ENCODE measurements at places on chromosomes 3 and 15.

DNA sequence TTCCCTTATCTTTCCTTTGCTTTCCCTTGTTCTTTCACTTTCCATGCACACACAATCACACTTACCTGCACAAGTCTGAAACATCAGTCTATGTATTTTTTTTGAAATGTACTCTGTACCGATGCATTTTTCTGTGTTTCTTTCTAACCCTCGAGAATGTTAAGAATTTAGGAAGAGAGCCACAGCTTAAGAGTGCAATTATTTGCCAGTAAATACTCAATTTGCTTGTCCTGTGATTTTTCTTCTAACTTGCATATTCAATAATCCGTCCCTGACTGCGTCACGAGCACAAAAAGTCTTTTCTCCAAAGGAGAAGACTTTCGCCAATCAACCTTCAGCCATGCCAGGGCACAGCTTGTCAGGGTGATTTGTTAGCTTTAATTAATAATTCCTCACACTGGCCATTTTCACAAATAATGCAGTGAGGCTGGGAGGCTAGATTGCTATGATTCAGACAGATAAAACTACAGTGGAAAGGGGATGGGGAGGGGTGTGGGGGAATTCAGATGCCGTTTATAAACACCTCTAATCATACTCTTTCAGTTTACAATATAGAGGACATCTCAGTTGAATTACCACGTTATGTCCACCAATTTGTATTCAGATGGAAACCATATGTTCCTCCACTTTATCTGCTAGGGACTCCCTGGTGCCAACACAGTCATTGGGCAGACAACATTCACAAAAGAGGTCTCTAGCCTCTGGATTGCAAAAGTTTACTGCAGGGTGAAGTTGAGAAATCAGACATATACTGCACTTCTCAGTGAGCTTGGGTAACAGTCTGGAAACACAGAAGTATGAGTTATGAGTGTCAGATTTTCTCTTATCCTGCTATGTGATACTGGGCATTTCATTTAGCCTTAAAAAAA lies 388.0 kb downstream of the ZBTB20 start:
- DNase-seq, result peak; percentile 85

DNA sequence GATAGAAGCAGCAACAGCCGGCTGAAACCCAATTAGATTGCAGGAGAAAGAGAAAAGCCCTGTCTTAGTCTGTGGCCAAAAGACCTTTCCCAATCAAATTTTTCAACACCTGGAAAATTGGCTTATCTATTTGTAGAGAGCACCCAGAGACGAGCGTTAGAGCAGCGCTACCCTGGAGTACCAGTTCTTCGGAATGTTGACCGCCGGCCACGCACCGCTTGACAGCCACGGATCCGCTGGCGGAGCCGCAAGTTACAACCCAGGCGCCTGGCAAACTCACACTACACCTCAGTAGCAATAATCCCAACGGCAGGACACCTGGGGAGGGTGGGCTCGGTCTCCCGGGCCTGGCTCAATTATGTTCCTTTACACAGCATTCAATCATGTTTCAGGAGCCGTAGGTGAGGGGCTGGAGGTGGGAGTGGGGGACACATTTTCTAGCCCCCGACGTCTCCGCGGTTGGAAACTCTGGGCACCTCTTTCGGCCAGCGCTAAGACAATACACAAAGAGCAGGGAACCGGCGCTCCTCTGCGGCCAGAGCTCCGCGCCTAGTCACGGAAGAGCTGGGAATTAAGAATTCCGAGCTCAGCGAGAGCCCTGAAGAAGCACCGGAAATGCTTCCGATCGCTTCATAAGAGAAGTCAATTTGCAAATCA lies 1.2 kb downstream of the MB21D2 start:
- peak; percentile 59 for DNase-seq

DNA sequence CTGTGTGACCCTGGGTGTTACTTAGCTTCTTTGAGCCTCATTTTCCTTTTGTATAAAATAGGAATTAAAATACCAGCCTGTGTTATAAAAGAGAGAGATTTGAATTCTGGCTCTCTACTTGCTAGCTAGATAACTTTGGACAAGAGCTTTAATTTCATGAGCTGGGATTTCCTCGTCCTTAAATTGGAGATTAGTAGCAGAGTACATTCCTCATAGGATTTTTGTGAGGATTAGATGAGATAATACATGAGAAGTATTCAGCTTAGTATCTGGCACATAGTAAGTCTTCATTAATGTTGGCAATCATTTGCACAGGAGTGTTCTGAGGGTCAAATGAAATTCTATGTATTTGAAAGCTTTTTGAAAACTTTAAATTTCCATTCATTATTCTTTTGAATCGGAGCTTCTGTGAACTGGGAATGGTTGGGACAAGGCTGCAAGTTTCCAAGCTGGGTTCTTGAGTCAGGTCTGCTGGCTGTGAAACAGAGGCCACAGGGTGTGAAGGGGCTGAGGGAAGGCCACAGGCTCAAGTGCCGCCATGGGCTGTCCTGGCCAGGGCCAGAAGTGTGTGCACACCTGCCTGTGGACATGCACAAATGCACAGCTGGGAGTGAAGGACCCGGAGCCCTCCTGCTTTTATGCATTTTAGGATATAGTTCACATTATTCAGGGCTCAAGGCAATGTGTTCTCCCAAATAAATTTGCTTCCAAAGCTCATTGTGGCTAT lies 17.2 kb downstream of the ALPK3 start:
- DNase-seq, result no peak

GRCh38 chr3:69330891-69331400 lies 54.9 kb downstream of the FRMD4B start:
- no peak for DNase-seq

GRCh38 chr15:42085236-42085605 lies 9.1 kb downstream of the PLA2G4D start:
- DNase-seq, result no peak

DNA sequence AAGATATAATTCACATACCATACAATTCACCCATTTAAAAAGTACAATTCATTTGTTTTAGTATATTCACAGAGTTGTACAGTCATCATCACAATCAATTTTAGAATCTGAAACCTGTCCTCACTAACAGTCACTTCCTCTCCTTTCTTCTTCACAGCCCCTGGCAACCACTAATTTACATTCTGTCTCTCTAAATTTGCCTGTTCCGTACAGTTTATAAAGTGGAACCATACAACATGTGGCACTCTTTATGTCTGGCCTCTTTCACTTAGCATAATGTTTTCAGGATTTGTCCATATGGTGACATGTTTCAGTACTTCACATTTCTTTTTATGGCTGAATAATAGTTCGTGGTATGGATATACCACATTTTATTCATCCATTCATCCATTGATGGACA lies 22.7 kb downstream of the ERICH6 start:
- DNase-seq, result no peak

GRCh38 chr3:70615286-70615685 lies 302.8 kb upstream of the MDFIC2 start:
- DNase-seq, result no peak

DNA sequence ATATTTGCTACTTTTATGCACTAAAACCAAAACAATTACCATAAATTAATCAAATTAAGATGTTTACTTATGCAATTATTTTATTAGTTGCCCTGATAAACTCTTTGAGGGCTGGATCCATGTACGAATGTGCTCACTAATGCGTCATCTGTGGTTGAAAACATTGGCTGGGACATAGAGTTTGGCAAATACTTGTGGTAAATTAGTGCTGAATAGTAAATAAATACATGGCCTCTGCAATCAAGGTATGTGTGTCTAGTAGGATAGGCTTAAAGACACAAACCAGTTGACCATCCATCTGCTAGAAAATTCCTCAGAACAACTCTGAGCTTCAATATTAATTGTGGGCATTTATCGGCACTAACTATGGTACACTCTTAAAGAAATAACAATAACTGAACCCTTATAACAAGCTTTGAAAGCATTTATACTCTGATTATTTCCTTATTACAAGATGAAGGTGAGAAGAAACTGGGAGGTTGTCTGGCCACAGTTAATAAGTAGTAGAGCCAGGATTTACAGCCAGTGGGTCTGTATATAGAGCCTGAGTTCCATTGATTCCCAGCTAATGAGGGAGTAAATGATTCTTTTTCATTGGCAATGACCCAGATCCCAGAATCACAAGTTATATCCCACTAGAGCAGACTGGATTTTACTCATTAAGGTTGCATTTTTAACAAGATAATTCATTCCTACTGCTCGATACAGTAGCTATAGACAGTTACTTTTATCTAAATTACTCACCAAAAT lies 169.5 kb upstream of the CNTN6 start:
- no peak for DNase-seq

- peak; percentile 62 for DNase-seq
These were observed 342.2 kb downstream of the PDCD6IP start for GRCh38 chr3:34140616-34141015.

GRCh38 chr15:95590533-95591044 lies 739.9 kb upstream of the NR2F2 start:
- no peak for DNase-seq

GRCh38 chr3:136932978-136933772 lies 24.6 kb upstream of the IL20RB start:
- no peak for DNase-seq

DNA sequence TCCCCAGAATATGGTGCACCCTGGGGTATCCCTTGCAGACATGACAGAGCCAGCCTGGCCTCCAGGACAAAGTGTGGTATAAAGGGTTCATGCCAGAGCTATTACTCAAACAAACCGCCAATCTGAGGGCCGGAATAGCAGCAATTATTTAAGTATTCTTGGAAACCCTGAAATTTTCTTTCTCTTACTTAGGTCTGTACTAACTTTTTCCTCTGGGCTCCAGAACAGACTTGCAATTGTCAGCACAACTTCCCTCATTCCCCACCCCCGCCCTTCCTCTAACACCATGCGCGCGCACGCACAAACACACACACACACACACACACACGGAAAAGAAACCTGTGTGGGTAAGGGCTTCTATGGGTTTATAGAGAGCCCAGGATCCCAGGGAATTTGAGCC lies 56.3 kb downstream of the ISG20 start:
- no peak for DNase-seq

GRCh38 chr15:48722764-48723661 lies 77.5 kb upstream of the FBN1 start:
- peak; percentile 83 for DNase-seq

GRCh38 chr3:186110975-186111974 lies 2.4 kb upstream of the ETV5 start:
- no peak for DNase-seq

- DNase-seq, result no peak
These were observed 223.8 kb upstream of the LYSMD4 start for GRCh38 chr15:99956820-99957641.

DNA sequence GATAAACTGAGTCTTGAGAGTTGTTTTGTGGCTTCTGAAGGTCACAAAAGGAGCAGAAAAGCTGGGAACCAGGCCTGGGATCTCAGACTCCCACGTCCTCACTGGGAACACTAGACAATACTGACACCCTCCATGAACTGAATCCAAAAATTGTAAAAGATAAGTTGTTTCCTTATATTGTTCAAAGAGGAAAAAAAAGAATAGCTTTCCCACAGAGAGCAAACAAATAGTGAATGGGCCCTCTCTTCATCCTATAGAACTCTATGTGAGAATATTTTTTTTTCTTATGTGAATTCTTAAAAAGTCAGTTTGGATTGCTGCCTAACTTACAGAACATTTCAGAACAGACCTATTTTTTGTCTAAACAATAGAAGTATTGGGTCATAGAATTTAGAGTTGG lies 203.5 kb downstream of the MECOM start:
- no peak for DNase-seq

- DNase-seq, result peak; percentile 39
These were observed 85.2 kb downstream of the UBE2E2 start for GRCh38 chr3:23288286-23288685.

- DNase-seq, result no peak
These were observed 432.2 kb downstream of the TUSC7 start for GRCh38 chr3:117141812-117142211.

DNA sequence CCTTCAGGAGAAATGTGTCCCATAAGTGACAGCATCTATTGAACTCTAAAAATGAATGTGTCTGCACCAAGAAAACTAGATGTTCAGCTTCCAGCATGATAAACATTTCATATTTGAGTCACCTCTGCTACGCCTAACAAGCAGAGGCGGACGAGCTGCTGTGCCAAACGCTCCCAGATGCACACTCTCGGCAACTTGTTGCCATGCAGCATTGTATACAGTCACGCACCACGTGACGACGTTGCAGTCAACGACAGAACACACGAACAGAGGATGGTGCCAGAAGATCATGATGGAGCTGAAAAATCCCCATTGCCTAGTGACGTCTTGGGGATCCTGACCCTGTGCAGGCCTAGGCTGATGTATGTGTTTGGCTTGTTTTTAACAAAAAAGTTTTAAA lies 137.5 kb downstream of the XXYLT1 start:
- no peak for DNase-seq

DNA sequence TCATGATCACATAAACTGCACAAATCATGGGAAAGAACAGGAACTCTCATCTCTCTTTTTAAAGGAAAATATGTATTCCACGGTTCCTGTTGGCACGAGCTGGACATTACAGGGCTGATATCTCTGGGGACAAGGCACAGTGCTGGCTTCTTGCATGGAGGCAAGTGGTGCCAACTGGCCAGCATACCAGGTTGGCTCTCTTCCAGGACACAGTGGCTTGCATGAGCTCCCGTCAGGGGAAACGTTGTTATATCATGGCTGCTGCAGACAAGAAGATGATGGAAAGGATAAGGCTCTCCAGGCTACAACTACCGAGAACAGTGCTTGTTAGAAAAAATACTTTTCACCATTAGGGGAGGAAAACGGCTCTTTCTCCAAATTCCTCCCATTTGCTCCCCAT lies 283.9 kb downstream of the RORA start:
- no peak for DNase-seq

DNA sequence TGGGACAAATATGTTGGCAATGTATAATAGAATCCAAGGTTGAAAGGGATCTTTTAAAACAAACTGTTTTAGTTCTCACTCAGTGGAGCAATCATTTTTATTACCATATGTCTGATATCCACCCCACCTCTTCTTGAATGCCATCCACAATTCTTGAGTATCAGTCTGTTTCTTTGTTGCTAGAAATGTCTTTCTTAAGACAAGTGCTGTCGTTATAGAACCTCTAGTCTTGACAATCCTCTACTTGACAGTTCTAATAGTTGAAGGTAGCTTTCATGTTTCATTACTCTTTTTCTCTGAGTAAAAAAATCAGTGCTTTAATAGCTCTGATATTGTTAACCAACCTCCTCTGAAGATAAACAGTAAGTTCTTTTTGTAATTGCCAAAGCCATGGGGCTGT lies 737.9 kb downstream of the MECOM start:
- no peak for DNase-seq

- no peak for DNase-seq
These were observed 7.7 kb upstream of the KCTD6 start for GRCh38 chr3:58484045-58484721.

GRCh38 chr3:155745795-155746550 lies 1.1 kb upstream of the PLCH1 start:
- DNase-seq, result peak; percentile 14

GRCh38 chr3:141060327-141060726 lies 9.2 kb downstream of the SPSB4 start:
- no peak for DNase-seq

DNA sequence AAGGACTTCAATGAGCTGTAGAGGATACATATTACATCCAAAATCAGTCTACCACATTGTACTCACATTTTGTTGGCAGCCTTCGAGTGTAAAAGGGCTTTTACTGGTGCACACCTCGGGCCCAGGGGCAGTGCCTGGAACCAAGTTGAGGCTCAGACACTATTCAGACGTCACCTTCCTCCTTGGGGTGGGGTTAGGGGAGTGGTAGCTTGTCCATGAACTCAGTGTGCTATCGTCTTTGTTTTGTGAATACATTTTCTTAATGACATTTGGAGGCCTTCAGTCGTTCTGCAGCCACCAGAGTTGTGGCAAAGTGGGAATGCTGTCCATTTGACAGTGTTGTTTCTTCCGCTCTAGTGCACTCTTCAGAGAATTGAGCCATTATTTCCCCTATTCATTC lies 114.2 kb downstream of the PGPEP1L start:
- no peak for DNase-seq

Data from iris pigment epithelial cell (primary cell).